ENCODE measurements at places on chromosomes 3 and 15.
A peak's percentile ranks its signal among the peaks of the same experiment; 100 is the strongest.

DNA sequence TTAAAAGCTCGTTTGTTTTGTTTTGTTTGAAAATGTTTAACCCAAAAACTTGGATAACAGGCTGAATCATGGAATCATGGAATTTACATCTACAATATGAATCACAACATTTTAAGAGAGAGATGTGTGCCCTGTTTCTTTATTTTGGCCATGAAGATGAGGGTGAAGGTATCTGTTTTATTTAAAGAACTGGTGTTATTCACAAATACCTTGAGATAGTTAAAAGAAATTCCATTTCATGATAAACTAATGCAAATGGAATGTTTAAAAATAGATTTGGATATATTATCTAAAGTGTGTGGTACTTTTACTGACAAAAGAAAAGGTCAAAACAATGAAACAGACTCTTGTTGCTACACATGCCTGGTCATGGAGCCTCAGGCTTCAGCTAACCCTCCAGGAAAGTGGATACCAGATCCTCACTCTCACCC is 486.0 kb upstream of the CFAP20DC start:
- no peak for DNase-seq

GRCh38 chr3:5462086-5462485 is 274.6 kb downstream of the EDEM1 start:
- DNase-seq = no peak

DNA sequence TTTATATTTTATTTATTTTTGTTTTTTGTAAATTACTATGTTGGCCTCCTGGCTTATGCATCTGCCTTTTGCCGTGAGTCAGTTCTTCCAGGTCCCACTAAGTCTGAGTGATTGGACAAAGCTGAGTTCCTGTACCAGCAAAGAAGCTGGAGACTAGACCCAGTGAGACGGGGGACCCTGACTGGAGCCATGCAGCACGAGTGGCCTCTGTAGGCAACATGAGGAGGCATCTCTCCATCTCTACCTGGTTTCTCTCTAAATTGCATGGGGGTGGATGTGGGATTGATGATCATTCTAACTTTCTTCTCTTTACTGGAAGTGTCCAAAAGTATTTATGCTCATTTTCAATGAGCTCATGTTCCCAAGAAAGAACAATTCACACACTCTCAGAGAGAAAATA is 155.3 kb upstream of the MRPL3 start:
- DNase-seq = no peak

DNA sequence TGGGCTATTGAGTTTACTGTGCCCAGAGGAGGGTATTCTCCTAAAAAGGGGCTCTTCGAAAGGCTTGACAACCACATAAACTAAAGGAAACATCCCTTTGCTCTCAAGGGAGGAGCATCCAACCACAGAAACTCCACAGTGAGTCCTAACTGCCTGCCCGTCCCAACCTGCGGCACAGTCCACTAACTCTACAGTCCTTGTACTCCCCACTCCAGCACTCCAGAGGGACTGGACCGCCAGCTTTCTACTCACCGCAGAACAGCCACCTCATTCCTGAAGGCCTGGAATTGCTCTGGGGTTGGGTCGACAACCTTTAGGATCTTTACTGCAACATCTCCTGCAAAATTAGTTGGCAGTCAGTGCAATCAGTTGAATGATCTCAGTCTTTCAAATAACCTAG is 34.6 kb downstream of the MKRN2 start:
- DNase-seq = no peak

GRCh38 chr3:60810881-60811280 is 440.4 kb downstream of the FHIT start:
- no peak for DNase-seq

DNA sequence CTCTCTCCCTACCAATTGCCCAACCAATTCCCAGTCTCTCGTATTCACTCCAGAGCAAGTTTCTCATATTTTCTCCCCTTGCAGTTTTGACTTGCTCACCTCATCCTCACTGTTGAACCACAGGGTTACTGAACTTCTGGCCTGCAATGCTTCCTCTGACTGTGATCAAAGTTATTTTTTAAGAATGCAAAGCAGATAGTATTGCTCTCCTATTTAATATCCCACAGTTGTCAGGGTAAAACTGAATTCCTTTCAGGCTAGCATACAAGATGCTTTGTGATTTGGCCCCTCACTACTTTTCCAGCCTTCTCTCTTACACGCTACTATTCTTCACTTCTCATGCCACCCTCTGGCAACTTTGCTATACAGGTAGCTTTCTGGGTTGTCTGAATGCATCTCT is 80.9 kb downstream of the LRRFIP2 start:
- DNase-seq = no peak

- peak; percentile 30 for DNase-seq
These were observed 42.3 kb upstream of the ROPN1 start for GRCh38 chr3:124034016-124034843.

DNA sequence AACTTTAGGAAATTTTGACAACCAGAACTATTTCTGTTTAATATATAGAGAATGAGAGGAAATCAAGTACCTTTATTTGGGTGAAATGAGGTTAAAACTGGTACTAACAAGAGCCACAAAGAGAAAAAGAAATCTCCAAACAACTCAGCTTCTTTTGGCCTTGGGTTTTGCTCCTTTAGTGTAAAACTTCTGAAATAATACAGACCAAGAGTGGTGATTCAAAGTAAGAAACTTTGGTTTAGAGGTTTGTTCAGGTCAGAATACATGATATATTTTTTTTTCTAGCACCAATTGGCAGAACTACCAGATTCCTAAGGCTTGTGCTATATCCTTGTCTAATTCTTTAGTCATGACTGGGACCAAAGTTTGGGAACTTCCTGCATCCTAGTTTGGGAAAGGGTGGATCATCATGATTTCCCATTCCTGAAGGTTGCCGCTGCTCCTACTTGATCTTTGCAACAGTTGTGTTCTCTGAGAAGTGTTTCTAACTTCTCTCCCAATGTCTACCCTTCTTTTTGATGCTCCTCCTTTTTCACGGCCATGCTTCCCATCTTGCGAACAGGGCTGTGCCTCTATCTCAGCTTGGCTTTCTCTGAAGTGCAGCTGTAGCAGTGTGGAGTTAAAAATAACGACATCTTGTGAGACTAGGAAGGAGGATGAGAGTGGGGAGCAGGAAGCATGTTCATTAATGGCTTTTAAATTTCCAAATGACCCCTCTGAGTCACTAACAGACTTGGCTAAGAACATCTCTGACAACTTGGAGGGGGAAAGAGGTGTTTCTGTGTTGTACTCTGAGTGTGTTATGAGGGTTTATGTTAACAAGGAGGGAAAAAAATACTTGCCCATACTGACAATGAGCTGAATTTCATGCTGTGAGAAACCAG is 87.7 kb downstream of the KCNAB1 start:
- no peak for DNase-seq

DNA sequence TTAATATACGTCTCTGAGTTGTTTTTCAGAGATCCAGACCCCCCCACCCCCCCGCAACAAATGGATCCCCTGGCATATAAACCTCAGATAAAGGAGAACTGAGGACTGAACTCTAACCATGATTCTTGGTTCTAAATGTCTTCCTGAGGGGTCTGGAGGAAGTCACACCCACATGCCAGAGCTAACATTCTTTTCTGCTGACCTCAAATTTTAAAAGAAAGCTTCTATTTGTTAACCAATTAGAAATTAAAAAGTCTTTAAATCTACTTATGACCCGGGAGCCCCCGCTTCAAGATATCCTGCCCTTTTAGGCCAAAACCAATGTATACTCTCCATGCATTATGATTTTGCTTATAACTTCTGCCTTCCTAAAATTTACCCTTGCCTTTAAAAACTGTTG is 188.3 kb downstream of the ECT2 start:
- DNase-seq = no peak

- DNase-seq = no peak
These were observed 53.9 kb downstream of the BOC start for GRCh38 chr3:113265231-113265630.
